Psoas muscle (tissue), 8 donors: ENCODE measurements at places on chromosomes 2 and 18. TPM values are rescaled to one million over a fixed set of nuclear protein-coding genes. Genes with fewer than 3 reads are reported as not detected.

The NAT8 gene
- total RNA-seq: not detected

The ANKRD30BL gene
- total RNA-seq: not detected

The LGALSL gene
- 23.2 TPM for total RNA-seq

- H3K27ac ChIP-seq: no peak overlapping the region
- H3K4me1 ChIP-seq: no peaks in the 10 kb centered on the region
- DNase-seq: no peak
- no peak overlapping the region for H3K4me3 ChIP-seq
These were observed 576.5 kb downstream of the EPHA4 start for GRCh38 chr2:220995581-220995980.

DNA sequence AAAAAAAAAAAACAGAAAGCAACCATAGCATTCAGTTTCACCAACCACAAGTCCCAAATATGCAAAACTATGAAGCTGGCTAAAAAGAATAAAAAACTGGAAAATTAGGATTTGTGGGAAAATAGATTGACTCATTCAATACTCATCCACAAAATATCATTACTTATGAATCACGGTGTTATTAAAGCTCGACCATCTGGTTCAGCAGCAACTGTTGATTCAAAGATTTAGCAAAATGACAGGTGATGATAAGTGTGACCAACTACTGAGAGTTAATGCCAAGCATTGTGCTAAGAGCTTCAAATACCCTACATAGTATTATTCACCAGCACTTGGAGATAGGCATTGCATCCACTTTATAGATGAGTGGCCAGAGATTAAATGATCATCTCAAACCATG lies 26.2 kb upstream of the XDH start:
- DNase-seq: no peak
- no peaks in the 10 kb centered on the region for H3K4me1 ChIP-seq
- H3K36me3 ChIP-seq: no peaks in the 10 kb centered on the region

DNA sequence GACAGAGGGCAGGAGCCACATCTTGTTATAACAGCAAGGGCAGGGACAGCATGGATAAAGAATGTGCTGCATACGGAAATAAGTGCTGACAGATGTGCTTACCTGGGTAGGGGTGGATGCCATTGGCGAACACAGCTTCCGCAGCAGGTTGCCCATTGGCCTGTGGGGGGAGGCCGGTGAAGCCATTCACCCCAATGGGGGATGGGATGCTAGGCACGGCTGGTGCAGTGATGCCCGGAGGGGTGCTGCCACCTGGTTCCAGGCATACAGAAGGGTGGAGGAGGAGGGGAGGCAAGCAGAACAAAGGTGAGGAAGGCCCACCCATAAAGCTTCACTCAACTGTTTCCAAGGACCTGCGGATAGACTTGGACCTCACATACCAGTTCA lies 294.9 kb downstream of the CELF4 start:
- no peak overlapping the region for H3K27ac ChIP-seq
- no peaks in the 10 kb centered on the region for H3K27me3 ChIP-seq
- no peaks in the 10 kb centered on the region for H3K36me3 ChIP-seq
- no peak for DNase-seq
- H3K4me3 ChIP-seq: no peak overlapping the region
- H3K4me1 ChIP-seq: no peaks in the 10 kb centered on the region

- no peak for DNase-seq
- no peak overlapping the region for H3K27ac ChIP-seq
- no peaks in the 10 kb centered on the region for H3K4me1 ChIP-seq
- H3K36me3 ChIP-seq: no peaks in the 10 kb centered on the region
These were observed 642 bp upstream of the KCNK3 start for GRCh38 chr2:26691881-26692278.

The CTDP1 gene
- 15.5 TPM for total RNA-seq

- no peaks in the 10 kb centered on the region for H3K27me3 ChIP-seq
- H3K4me3 ChIP-seq: no peak overlapping the region
- H3K36me3 ChIP-seq: no peaks in the 10 kb centered on the region
These were observed 194.1 kb upstream of the CCDC68 start for GRCh38 chr18:55153346-55153745.

- no peaks in the 10 kb centered on the region for H3K27me3 ChIP-seq
- no peak overlapping the region for H3K4me3 ChIP-seq
- peaks cover 31% of the 10 kb centered on the region for H3K4me1 ChIP-seq
- H3K27ac ChIP-seq: no peak overlapping the region
These were observed 46.0 kb downstream of the ODC1 start for GRCh38 chr2:10402062-10402585.

The SFTPB gene
- 1.0 TPM for total RNA-seq

The MROH2A gene
- total RNA-seq: not detected

GRCh38 chr18:69638056-69638455 lies 237.4 kb downstream of the DOK6 start:
- no peak overlapping the region for H3K4me3 ChIP-seq
- no peak overlapping the region for H3K27ac ChIP-seq
- no peak for DNase-seq
- no peaks in the 10 kb centered on the region for H3K27me3 ChIP-seq
- H3K36me3 ChIP-seq: no peaks in the 10 kb centered on the region
- no peaks in the 10 kb centered on the region for H3K4me1 ChIP-seq

DNA sequence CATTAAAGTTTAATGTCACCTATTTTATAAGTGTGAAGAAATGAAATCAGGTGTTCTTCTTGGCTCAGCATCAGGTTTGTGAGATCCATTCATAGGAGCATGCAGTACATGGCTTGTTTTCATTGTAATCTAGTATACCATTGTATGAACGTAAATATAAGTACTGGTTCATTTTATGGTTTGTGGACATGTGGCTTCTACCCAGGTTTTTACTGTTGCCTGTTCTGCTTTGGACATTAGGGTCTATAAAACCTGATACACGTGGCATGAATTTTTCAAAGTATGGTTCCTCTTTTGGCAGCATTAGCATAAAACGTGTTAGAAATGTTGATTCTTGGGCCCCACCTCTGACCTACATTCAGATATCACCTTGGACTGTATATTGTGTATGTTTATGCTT lies 175.5 kb downstream of the PRPF40A start:
- no peaks in the 10 kb centered on the region for H3K27me3 ChIP-seq
- H3K36me3 ChIP-seq: no peaks in the 10 kb centered on the region
- H3K27ac ChIP-seq: peak overlapping the region; percentile 84

DNA sequence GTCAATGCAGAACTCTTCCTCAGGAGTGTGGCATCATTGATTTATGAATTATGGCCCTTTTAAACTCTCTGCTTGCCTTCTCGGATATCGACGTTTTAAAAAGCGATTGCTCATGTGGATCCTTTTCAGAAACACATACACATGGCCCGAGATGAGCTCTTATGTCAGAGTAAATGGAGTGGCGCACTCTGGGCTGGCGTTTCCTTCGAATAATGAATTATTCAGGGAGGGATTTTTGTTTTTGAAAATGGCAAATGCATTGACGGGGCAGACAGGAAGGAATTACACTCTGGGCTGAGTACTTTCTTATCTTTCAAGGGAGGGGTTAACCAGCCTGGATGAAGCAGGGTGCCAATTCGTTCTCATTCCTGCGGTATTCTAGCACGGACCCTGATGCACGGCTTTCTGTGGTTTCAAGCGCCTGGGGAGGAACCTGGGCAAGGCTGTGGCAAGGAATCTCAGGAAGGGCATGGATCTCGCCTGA lies 142.7 kb downstream of the PRKCE start:
- H3K4me1 ChIP-seq: no peaks in the 10 kb centered on the region
- no peaks in the 10 kb centered on the region for H3K27me3 ChIP-seq
- no peak for DNase-seq
- no peak overlapping the region for H3K4me3 ChIP-seq

DNA sequence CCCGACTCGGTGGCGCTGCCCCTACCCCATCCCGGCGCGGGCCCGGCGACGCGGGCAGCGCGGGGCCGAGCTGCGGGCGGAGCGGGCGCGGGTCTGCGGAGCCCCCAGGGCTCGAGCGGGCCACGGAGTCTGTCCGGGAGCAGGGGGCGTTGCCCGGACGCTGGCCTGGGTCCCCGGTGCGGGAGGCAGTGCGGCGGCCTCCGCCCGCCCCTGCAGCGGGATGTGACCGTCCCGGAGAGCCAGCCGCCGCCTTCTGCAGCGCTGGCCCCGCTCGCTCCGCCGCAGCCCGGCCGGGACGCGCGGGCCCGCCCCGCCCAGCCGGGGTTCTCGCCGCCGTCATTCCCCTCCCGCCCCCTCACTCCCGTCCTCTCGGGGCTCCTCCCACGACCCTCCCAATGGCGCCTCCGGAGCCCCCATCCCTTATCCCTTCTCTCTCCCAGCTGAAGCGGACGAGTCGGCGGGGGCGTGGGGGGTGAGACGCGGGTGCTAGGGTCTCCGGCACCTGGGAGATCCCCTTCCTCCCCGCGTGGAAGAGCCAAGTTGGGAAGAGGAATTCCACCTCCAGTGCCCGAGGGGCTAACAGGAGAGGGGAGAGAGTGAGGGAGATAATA lies at the start of gene FNDC4:
Gene FNDC4, minus strand, starts transcription at position 257 of the 611 bp plus-strand sequence. CDS start 521 bp downstream, outside the sequence.
- no peaks in the 10 kb centered on the region for H3K36me3 ChIP-seq
- H3K27me3 ChIP-seq: no peaks in the 10 kb centered on the region
- H3K4me3 ChIP-seq: peak within 1 kb of the TSS; percentile 70
- peaks cover 7% of the 10 kb centered on the region for H3K4me1 ChIP-seq
- H3K27ac ChIP-seq: no peak within 1 kb of the TSS
- peak; percentile 43 for DNase-seq

GRCh38 chr2:16683576-16683975 lies 17.9 kb upstream of the CYRIA start:
- no peak overlapping the region for H3K27ac ChIP-seq
- no peaks in the 10 kb centered on the region for H3K4me1 ChIP-seq
- no peak for DNase-seq
- H3K27me3 ChIP-seq: no peaks in the 10 kb centered on the region
- no peaks in the 10 kb centered on the region for H3K36me3 ChIP-seq
- no peak overlapping the region for H3K4me3 ChIP-seq

The LHCGR gene
- total RNA-seq: not detected

DNA sequence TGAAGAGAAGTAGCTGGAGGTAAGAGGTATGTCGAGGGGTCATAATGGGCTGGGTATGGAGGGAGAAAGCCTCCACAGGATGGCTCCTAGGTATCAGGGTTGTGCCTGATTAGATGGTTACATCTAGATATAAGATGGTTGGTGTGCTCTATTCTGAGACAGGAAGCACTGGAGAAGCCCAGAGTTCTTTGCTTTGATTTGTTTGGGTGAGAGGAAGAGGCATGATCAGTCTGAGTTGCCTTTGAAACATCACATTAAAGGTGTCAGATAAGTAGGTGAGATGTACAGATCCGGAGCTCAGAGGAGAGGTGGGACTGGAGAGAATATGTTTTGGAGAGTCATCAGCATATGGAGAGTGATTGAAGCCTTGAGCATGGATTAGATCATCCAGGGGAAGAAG lies 74.1 kb downstream of the KLHL29 start:
- no peaks in the 10 kb centered on the region for H3K36me3 ChIP-seq
- no peak overlapping the region for H3K27ac ChIP-seq
- no peak for DNase-seq
- H3K4me3 ChIP-seq: no peak overlapping the region
- no peaks in the 10 kb centered on the region for H3K27me3 ChIP-seq
- no peaks in the 10 kb centered on the region for H3K4me1 ChIP-seq

The ASNSD1 gene
- total RNA-seq: 58.1 TPM

- peaks cover 39% of the 10 kb centered on the region for H3K27me3 ChIP-seq
- H3K4me1 ChIP-seq: peaks cover 41% of the 10 kb centered on the region
- H3K4me3 ChIP-seq: no peak overlapping the region
- H3K27ac ChIP-seq: no peak overlapping the region
These were observed 115.8 kb upstream of the MGAT5 start for GRCh38 chr2:134138115-134138514.
